EH (cell line): ENCODE measurements at places on chromosomes 5 and 9.

GRCh38 chr9:6460189-6460768, 47.3 kb downstream of the UHRF2 start:
- DNase-seq = no peak

- peak; percentile 77 for DNase-seq
These were observed 37.0 kb downstream of the ADAMTS12 start for GRCh38 chr5:33854733-33855151.

DNA sequence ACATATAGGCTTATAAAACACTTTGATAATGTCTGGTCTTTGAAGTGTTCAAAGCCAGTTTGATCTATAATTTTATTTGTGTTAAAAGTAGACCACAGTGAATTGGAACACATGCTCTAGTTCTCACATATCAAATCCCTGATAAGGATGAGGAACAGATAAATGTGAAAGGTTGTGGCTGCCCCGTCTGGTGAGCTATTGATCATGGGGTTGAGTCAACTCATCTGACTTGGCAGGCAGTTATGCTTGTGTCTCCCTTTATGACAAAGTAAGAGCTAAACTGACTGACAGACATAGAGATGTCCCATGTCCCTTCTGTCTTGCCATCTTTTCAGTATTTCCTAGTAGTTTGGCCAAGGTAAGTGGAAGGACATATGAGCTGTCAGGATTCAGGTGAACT, 2.9 kb upstream of the ERMP1 start:
- no peak for DNase-seq

DNA sequence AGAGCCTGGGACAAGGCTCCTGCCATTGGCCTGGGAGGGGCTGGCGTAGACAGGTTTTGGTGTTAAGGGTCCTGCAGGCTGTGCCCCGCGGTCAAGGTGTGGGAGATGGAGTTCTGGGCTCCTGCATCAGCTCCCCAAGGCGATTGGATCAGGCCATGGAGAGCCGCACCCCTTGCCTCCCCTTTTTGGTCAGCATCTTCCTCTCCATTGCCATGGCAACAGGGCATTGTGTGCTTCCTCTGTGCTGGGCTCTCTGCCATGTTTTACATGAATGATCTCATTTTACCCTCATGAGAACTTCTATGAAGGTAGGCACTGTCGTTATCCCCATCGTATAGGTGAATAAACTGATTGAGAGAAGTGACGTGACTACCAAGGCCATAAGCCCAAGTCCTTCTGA, 344.3 kb upstream of the CLINT1 start:
- peak; percentile 1 for DNase-seq

DNA sequence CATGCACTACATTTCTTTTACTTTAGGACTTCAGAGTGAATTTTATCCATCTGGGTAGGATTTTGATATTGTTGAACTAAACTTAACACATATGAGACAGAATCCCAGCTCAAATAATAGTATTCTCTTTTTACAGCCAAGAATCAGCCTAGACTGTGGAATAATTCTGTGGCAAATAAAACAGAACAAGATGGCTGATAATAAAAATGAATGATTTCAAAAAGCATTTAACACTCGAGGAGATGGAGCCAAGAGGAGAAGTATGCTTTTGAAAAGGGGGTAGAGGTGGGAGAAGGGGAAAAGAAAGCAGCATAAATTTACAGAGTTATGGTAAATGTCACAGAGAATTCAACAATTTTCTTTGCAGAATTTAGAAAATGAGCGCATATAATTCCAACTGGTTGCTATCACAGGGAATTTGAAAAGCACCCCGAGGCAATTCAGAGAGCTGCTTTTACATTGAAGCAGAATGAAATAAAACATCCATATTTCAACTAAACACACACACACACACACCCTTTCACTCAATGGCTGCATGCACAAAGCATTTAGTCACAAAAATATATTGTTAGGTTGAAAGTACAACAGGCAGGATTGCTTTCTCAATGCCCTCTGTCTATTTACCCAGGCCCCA, 60.2 kb upstream of the DMAC1 start:
- DNase-seq = no peak

DNA sequence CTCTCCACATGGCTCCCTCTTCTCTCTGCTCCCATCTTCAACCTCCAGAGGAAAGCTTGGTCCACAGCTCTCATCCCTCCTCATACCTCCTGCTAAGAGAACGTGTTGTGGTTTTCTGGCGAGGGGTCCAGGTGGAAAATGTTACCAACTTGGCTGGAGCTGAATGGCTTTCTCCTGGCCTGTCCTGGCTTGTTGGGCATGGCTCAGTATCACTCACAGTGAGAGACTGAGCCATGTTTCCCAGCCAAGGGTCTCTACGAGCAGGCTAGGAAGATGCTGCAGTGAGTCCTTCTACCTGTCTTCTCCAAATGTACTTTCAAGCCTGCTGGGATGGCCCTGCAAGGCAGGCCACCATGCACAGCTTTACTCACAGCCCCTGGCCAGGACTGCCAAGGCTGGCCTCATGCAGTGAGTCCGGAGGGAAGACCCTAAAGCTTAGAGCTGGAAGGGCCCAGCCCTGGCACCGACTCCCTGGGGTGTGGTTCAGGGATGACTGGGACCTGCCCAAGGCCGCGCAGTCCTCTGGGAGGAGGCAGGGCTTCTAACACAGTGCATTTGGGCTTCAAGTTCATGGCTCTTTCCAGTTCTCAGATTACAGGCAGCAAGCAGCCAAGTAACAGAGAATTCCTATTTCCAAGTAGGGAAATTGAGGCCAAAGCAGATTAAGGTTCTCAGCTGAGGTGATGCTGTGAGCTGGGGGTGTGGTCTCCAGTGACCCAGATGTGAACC, 59.5 kb downstream of the COL27A1 start:
- DNase-seq = no peak

DNA sequence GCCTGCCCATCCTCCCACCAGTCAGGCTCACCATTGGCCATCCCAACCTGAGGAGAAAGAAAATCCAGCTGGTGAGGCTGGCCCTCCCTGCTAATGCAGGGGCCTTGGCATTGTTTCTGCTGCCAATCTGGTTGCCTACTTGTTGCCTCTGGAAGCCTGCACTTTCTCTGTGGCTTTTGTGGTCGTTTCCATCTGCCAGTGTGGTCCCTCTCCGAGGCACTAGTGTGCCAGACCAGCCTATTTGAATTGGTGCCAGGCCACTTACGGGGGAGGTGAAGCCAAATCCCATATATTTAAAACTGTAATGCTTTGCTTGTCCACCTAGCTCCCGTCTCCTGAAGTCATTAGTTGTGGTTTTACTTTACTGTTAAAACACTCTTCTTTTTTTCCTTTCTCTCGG, 213.4 kb upstream of the ADAMTSL1 start:
- DNase-seq = no peak

DNA sequence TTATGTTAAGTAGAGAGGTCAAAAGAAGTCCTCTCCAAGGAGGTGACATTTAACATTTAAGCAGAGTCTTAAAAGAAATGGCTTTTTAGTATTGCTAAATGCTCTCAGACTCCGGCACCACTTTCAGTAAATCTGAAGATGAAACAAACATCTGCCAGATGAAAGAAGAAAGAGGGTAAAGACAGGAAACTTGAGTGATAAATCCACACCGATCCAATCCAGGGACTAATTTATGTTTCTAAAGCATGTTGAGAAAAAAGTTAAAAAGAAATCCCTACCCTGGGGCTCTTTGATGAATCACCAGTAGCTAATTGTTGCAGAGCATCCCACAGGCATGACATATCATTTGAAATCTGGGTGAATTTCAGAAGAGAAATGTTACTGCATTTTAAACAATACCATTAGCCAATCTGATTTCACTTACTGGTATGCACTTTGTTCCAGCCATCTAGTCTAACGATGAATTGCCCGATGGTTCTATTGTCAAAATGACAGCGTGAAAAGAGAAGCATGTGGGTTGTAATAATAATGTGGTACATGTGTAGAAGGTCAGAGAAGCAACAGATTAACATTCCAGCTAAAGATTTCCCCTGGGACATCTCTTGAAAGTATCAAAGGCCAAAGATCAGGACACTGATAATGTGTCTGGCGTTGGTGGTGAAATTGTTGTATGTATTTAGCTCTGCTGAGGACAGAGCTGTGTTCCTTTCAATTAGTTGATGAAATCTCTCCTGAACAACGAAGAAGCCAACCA, 485.7 kb downstream of the CSNK1G3 start:
- peak; percentile 85 for DNase-seq

DNA sequence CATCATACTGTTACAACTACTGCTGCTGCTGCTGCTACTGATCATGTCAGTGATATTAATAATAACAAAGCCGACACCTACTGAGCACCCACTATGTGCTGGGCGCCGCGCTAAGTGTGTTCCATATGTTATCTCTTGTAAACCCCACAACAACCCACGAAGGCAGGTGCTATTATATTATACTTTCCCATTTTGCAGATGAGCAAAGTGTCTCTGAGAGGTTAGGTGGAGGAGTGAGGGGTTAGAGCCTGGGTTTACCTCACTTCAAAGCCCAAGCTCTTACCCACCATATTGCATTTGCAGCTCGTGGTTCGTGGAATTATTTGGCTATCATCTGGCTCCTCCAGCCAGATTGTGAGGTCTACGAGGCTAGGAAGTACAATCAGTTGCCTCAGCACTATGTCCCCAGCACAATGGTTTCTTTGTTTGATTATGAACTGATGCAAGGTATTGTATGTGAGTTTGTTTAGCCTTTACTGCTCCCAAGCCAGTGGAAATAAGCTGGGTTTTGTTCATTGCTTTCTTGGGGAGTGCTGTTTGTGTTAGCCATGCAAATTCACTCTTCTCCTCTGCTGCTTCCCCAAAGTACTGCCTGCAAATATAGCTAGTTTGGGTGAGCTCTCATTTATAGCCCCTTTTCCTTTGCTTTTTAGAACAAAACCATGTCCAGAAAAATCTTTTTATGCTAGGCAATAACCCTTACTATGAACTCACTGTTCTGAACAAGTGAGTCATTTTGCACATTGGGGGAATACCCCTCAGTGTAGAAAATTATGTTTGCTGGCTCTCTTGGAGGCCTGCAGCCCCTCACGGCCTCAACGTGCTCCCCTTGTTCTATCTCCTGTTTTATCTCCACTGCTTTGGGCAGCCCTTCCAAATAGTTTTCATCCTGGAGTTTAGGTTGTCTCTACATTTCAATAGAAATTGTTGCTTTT, 47.9 kb downstream of the ALG2 start:
- DNase-seq = no peak
